ENCODE measurements at places on chromosomes 6 and 20.

DNA sequence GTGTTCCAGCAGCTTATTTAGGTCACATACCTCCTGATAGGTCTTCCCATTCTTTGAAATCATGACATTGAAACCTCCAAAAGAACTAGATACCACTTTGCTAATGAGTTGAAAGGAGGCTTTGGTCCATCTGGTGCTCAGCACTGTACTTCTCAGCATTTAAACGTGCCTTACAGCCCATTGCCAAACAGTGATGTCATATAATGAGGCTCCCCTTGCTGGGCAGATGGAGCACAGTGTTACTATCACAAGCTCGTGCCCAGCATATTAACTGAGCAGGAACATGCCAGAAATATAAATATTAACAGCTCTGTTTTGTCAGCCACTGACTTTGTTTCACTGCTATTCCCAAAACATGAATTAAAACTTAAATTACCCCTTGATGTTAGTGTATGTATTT, 25.5 kb upstream of the MAPK13 start:
- DNase-seq, result no peak

DNA sequence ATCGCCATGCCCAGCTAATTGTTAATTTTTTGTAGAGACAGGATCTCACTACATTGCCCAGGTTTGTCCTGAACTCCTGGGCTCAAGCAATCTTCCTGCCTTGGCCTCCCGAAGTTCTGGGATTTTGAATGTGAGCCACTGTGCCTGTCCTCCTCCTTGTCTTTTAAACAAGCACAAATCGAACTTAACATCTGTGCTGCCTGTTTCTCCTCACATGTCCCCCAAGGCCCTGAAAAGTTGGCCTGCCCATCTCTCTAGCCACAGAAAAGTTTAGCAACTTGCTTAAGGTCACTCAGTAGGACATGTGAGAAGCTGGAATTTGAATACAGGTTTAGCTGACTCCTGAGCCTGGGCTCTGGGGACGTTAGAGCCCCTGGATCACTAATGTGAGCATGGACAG, 115.7 kb upstream of the KCNG1 start:
- no peak for DNase-seq

DNA sequence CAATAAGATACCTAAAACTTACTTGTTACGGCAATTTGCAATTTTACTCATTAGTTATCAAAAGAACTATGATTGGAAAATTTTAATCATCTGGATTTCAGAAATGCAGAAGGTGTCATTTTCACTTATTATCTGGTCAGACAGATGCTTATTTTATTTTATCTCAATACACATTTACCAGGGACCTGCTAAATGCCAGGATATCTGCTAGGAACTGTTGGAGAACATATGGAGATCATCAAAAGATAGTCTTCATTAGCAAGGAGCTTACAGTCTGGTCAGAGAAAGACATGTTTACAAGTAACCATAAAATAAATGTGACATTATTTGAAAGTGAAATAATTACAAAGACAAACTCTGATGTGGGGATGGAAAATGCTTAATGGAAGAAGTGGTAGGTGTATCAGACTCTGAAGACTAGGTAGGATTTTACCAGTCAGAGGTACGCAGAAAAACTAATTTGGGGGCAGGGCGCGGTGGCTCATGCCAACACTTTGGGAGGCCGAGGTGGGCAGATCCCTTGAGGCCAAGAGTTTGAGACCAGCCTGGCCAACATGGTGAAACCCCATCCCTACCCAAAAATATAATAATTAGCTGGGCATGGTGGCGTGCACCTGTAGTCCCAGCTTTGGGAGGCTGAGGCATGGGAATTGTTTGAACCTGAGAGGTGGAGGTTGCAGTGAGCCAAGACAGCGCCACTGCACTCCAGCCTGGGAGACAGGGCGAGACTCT, 137.8 kb downstream of the MYB start:
- DNase-seq, result no peak

DNA sequence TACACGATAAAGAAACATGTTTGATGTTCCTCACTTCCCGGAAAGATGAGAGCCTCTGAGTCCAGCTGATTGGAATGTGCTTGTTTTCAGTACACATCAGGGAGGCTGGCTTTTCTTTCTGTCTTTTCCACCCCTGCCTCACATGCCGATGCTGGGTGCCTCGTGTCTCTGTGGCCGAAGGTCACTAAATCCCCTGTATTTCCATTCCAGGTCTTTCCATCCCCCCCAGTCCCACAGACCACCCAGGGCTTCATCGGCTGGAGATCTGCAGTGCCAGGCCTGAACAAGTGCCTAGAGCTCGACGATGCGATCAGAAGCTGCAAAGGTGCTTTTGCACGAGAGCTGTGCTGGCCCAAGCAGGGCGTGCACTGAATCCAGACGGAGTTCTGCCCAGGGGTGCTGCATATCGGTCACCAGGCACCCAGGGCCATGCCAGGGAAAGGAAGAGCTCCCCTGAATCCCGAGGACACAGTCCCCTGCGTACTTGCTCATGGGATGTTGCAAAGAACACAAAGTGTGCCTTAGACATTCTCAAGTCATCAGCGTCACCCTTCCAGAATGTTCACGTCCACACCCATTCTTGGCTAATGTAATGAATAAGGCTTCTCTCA, 67.9 kb downstream of the ANKRD60 start:
- no peak for DNase-seq

- DNase-seq, result no peak
These were observed 24.8 kb downstream of the BACH2 start for GRCh38 chr6:90271831-90272230.

GRCh38 chr6:143125455-143125854, 64.8 kb downstream of the AIG1 start:
- peak; percentile 68 for DNase-seq

DNA sequence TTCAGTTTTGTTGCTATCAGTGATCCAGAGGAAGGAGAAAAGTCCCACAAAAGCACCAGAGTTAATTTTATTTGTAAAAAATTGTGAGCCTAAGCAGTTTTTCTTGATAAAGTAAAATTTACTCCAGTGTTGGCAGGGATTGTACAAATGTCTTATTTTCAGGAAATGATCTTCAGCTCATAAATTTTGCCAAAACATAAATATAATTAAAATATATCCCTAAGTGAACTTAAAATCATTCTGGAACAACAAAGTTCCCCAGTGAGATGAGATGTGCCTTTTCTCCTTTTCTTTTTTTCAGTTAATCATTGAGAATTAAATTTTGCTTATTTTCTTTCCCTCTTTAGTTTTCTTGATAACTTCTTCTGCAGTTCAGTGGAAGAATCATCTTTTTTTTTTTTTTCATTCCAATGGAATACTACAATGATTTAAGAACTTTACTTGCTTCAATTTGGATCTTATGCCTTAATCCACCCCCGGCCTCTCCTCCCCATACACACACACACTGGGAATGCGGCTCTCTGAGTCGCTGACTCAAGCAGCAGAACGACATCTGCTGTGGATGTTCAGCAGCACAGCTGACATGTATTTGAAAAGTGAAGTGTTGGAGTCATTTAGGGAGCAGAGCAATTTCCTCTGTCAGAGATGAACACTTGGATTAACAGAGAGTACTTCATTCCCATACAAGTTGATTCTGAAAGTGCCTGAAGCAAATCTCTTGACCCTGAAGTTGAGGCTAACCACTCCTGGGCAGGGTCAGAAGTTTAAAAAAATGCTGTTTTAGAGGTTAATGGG, 27.7 kb upstream of the LAMA4 start:
- DNase-seq, result peak; percentile 16

DNA sequence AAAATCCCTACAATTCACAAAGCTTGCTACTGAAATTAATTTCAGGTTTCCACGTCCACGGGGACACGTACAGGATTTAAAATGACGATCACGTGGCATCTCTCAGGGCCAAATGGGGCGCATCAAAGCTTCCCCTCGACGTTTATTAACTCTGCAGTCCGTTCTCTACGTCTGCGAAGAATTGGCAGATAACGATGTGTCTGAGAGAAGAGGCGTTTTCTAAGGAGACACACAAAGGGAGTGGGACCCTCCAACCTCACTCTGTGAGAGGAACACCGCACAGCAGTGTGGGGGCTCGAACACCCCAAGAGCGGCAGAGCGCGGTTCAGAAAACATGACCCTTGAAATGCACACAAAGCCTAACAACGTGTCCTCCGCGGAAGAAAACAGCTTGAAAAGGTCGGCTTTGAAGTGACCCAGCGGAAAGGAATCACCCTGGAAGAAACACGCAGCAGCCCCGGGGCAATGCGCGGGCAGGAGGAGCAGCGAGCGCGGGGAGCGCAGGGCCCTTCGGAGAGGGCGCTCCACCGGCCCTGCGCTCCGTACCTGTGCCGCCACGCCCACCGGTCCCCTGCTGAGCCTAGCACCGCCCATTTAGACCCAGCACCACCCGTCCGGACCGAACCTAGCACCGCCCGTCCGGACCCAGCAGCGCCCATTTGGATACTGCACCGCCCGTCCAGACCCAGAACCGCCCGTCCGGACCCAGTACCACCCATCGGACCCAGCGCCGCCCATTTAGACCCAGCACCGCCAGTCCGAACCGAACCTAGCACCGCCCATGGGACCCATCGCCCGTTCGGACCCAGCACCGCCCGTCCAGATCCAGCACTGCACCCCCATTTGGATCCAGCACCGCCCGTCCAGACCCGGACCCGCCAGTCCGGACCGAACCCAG, 1.1 kb upstream of the AFDN start:
- DNase-seq, result no peak

DNA sequence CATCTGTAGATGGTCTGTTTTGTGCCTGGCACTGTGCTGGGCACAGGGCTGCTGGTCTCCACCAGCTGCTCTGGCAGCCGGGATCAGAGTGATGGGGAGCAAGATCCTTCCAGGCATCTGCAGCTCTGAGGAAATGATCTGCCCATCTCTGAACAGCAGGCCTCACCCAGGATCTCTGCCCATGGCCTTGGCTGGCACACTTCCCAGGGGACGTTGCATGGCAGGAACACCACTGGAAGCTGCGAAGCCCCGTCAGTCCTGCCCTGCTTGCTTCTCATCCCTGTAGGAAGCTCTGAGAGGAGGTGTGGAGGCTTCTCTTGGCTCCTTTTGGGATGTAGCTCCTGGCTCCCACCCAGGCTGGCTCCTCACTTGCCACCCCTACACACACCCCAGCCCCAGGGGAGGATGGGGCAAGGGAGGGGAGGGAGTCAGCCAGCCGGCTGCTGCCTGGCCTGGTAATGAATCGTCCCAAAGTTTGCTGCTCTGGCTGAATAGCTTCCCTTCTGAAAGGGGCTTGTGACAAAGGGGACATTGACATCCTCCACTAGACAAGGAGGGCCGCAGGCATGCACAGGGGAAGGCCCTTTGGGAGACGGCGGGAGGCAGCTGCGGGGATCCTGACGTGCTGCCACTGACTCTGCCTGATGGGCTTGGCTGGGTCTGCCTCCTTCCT, 108.9 kb downstream of the VEGFA start:
- DNase-seq, result no peak

DNA sequence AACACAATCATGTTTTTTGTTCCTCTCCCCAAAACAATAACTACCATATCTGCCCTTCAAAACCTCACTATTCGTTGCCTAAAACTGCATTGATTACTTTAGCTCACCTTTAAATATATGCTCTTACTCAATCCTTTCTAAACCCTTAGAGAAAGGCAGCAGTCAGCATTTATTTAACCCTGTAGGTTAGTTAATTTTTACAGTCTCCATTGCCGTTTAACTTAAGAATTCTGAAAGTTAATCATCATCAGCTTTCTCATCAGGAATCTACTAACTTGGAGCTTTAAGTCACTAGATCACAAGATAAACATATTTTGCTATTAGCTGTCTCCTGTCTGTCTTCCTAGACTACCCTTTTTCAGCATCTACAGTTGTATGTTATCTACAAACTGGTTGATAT, 991.9 kb downstream of the EPHA7 start:
- DNase-seq, result no peak

DNA sequence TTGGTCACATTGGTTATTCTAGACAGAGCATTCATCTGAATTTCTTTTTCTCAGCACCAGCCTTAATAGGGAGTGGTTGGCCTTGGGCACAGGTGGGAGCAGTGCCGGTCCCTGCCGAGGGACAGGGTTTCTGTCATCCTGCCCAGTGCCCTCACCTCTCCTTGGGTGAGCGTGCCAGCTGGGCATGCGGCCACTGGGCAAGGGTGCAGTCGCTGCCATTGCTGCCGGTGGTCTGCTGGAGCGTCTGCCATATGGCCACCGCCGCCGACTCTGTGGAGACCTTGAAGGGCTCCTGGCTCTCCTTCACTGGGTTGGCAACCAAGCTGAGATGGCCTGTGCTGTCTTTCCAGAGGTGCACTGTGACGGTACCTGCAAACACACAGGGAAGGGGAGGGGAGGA, 16.4 kb upstream of the UQCC2 start:
- DNase-seq, result no peak

DNA sequence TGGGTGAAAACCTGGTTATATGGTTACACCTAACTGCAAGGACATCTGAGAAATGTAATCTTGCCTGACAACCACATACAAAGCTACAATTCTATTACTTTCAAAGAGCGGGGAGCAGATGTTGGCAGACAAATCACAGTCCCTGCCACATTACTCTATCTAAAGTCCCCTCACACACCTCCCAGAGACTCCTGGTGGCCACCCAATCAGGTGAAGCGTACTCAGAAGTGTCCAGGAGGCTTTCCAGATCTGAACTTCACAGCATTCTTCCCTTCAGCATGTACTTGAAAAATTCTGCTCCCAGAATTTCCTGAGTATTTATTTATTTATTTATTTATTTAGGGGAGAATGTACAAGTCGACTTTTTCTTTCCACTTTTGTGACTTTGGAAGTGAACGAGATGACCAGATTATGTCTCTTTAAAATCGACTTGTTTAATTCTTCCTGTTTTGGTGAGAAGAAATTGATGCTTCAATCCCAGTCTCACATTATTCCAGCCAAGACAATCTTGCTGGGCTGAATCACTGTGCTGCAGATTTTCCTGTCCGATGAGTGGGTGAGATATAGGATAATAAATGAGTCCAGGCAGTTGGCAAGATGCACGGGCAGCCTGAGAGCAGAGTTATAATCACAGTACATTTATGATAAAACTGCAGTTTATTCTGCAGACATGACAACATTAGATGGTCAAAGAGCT, 46.9 kb upstream of the POPDC3 start:
- no peak for DNase-seq

DNA sequence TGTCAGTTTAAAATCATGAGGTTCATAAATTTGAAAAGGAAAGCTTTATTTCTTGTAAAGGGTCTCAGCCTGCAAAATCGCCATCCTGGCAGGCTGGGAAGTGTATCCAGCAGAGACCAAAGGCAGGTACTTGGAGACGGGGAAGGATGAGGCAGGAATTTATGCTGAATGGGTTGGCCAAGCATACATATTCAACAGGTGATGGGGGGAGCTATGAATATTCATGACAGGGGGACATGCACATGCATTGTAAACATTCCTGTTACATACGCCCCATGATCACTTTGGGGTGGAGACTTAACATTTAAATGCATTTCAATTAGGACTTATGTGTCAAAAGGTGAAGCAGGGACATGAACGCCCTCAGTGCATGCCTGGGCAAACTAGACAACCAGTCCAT, 9.8 kb upstream of the SLC22A1 start:
- no peak for DNase-seq

DNA sequence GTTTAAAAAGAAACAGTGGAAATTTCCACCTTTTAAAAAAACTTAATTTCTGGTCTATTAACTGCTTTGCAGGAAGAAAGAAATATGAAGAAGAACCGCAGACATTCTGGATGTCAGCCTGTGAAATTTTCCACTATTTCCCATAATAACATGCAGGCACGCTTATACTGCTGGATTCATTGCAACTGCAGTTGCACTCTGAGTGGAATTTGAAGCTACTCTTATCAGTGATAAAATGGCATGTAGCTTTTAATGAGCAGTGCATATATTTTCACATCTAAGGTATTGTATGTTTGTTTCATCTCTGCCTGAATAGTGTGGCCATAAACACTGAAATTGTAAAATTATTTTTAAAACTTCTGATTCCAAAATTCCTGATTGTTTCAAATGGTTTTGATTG, 28.2 kb downstream of the NCOA3 start:
- no peak for DNase-seq
